ENCODE measurements at places on chromosomes 7 and 10. TPM values are rescaled to one million over a fixed set of nuclear protein-coding genes. Genes with fewer than 3 reads are reported as not detected.

The CYP3A5 gene
- total RNA-seq = under 0.01 TPM

The REEP3 gene
- 36.8 TPM for total RNA-seq

The ANKRD30A gene
- total RNA-seq = not detected

The STEAP1 gene
- total RNA-seq = 14.8 TPM

The VPS37D gene
- total RNA-seq = 3.4 TPM

The TFPI2 gene
- total RNA-seq = 13.1 TPM

The ZFYVE27 gene
- total RNA-seq = 41.2 TPM

The KEL gene
- 0.34 TPM for total RNA-seq

The PLPP4 gene
- 52.1 TPM for total RNA-seq

The RET gene
- total RNA-seq = under 0.01 TPM

The SNX13 gene
- 39.6 TPM for total RNA-seq

Measured in melanocyte of skin (primary cell).